ENCODE measurements at places on chromosomes 11 and 22. TPM values are rescaled to one million over a fixed set of nuclear protein-coding genes. Genes with fewer than 3 reads are reported as not detected.

TREH gene
- total RNA-seq: not detected

SCUBE1 gene
- total RNA-seq: not detected

SPI1 gene
- not detected for total RNA-seq

TESMIN gene
- total RNA-seq: not detected

OR52N4 gene
- total RNA-seq: not detected

LRRC74B gene
- not detected for total RNA-seq

SBF1 gene
- 48.1 TPM for total RNA-seq

CALCA gene
- not detected for total RNA-seq

HSPB2 gene
- 0.36 TPM for total RNA-seq

SLC17A6 gene
- not detected for total RNA-seq

SEPTIN3 gene
- not detected for total RNA-seq

DEAF1 gene
- total RNA-seq: 28.2 TPM

CNGA4 gene
- not detected for total RNA-seq

TRIM49B gene
- not detected for total RNA-seq

OR2AG2 gene
- not detected for total RNA-seq

UPK3A gene
- total RNA-seq: not detected

TMEM121B gene
- under 0.01 TPM for total RNA-seq

DGCR2 gene
- total RNA-seq: 33.9 TPM

PGA5 gene
- not detected for total RNA-seq

CREB3L1 gene
- total RNA-seq: 31.3 TPM

MRPL23 gene
- 77.3 TPM for total RNA-seq

MMP7 gene
- not detected for total RNA-seq

TCN2 gene
- 34.8 TPM for total RNA-seq

B4GALNT4 gene
- total RNA-seq: 2.3 TPM

LRRC75B gene
- 9.9 TPM for total RNA-seq

MRGPRF gene
- total RNA-seq: 4.9 TPM

OR51B2 gene
- not detected for total RNA-seq

TMEM191B gene
- total RNA-seq: 0.97 TPM

GSTT2B gene
- 0.97 TPM for total RNA-seq

PKNOX2 gene
- 2.5 TPM for total RNA-seq

AIP gene
- total RNA-seq: 59.2 TPM

HTR3A gene
- not detected for total RNA-seq

HIPK3 gene
- 69.7 TPM for total RNA-seq

SYT8 gene
- total RNA-seq: 6.0 TPM

TMPRSS4 gene
- not detected for total RNA-seq

THY1 gene
- total RNA-seq: 46.6 TPM

CD6 gene
- total RNA-seq: not detected

PRG3 gene
- total RNA-seq: not detected

HTR3B gene
- total RNA-seq: not detected

DRD4 gene
- not detected for total RNA-seq

MMP11 gene
- total RNA-seq: 6.8 TPM

ACR gene
- not detected for total RNA-seq

SPON1 gene
- 52.2 TPM for total RNA-seq

OR5T3 gene
- total RNA-seq: not detected

KLHDC7B gene
- not detected for total RNA-seq

SMIM35 gene
- not detected for total RNA-seq

BBOX1 gene
- total RNA-seq: not detected

GAL3ST1 gene
- total RNA-seq: not detected

MN1 gene
- total RNA-seq: 29.5 TPM

MMP3 gene
- total RNA-seq: not detected

RFPL2 gene
- total RNA-seq: not detected

POLD4 gene
- total RNA-seq: 134 TPM

POTEH gene
- total RNA-seq: not detected

SYT7 gene
- 0.54 TPM for total RNA-seq

KCNK4 gene
- not detected for total RNA-seq

OR5A1 gene
- total RNA-seq: not detected

RFPL3 gene
- total RNA-seq: not detected

FLRT1 gene
- total RNA-seq: under 0.01 TPM

GDPD4 gene
- not detected for total RNA-seq

BATF2 gene
- 0.16 TPM for total RNA-seq

Data from cardiac atrium fibroblast (primary cell).